Ascending aorta (tissue), 2 donors: ENCODE measurements at places on chromosomes 13 and 19.

DNA sequence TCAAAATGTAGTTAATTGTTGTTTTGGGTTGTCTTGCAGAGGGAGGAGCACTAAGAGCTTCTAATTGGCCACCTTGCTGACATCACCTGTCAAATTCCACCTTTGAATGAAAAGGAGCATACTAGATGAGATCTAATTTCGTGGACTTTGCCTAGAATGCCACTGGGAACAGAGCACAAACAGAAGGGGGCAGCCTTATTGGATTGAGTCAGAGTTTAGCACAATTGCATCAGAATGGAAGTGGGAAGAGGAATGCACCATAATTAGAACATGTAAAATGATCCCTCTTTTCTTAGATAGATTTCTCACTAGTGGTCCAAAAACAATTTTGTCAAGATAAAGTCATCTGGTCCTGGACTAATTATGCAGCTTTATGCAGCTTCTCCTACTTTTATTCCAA lies 1552.2 kb downstream of the PCDH9 start:
- DNase-seq, result no peak

- no peak for DNase-seq
These were observed 88.4 kb upstream of the ZNF492 start for GRCh38 chr19:22545751-22546150.

DNA sequence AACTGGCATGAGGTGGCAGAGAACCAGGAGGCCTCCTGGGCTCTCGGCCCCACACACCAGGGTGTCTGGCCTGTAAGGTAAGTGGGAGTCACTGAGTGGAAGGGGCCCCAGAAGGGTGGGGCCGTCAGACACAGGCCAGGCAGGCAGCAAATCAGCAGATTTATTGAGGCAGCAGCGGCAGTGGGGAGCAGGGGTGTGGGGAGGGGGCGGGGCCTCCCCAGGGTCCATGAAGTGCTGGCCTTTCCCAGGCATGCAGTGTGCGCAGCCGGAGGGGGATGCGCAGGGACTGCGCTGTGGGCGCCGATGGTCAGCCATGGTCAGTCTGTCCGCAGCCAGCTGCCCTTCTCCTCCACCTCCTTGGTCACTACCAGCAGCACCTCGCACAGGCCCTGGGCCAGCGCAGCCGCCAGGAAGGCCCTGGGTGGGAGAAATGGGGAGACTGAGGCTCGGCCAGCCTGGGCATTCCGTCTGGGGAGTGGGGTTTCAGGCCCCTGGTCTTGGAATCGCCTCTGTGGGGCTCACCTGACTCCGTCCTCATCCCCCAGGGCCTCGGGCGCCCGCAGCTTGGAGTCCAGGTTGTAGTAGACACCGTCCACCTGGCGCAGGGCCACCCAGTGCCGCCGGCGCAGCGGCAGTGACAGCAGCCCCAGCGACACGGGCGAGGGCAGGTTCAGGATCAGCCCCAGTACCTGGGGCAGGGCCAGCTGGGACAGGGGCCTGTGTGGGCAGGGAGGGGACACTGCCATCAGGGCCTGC lies 5.0 kb downstream of the JOSD2 start:
- no peak for DNase-seq

DNA sequence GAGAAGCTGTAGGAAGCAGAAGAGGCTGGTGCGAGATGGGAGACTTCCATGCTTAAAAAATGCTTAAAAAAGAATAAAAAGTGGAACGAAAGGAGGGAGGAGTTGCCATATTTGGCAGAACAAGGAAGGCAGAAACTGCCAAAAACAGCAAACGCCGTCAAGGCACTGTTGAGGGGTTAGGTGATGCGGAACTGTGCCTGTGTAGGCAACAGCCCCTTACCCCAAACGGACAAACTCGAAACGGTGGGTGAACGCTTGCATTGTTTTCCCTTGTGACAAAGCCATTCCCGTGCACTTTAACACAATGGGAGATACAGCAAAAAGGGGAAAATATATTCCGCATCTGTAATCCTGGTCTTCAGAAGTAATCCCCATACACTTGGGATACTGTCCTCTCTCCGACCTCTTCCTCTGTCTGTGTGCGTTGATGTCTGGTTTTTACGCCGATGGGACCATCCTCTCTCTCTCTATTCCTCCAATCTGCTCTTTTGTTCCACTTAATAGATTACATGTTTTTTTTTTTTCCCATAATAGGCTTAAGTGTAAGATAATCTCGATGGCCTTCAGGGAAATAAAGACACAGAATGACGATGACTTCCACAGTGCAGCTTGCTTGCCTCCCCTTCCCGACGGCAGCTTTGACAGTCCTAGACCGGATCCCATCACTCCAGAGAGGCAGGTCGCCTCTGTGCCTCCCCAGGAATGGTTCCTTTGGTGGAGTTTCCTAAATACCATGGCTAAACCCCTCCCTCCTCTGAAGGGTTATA lies 132.7 kb upstream of the RNF113B start:
- DNase-seq, result no peak

- DNase-seq, result no peak
These were observed 384.3 kb downstream of the HS6ST3 start for GRCh38 chr13:96474181-96474557.

DNA sequence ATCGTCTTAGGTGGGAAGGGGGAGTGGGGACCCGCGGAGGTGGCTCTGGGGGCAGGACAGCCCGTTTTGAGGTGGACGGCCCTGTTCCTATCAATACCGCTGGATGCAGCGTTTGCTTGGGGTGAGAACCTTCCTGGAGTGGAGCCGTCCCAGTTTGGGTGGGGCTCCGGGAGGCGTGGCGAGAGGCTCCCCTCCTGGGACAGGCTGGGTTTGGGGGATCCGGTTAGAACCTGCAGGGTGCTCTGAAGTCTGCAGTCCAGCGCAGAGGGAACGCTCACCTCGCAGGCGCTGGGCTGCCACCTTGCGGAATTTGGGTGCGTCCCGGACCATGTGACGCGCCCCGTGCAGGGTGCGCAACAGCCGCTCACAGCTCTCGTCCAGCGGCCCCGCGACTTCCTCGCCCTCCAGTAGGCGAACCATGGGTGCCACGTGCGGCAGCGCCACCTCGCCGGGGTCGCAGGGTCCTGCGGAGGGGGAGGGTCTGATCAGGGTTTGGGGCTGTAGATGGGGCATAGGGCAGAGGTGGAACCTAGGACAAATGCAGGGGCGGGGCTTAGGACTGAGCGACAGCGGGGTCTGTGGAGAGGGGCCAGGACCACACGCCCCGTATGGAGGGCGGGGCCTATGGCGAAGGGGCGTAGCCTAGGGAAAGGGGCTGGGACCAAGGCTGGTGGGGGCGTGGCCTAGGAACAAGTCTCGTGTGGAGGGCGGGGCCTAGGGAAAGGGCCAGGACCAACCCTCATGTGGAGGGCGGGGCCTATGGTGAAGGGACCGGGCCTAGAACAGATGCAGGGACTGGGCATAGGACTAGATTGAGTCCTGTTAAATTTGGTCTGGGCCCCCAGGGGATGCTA lies 13.8 kb downstream of the SH2D3A start:
- no peak for DNase-seq

GRCh38 chr19:3119693-3120380 lies 16.0 kb upstream of the GNA15 start:
- no peak for DNase-seq

DNA sequence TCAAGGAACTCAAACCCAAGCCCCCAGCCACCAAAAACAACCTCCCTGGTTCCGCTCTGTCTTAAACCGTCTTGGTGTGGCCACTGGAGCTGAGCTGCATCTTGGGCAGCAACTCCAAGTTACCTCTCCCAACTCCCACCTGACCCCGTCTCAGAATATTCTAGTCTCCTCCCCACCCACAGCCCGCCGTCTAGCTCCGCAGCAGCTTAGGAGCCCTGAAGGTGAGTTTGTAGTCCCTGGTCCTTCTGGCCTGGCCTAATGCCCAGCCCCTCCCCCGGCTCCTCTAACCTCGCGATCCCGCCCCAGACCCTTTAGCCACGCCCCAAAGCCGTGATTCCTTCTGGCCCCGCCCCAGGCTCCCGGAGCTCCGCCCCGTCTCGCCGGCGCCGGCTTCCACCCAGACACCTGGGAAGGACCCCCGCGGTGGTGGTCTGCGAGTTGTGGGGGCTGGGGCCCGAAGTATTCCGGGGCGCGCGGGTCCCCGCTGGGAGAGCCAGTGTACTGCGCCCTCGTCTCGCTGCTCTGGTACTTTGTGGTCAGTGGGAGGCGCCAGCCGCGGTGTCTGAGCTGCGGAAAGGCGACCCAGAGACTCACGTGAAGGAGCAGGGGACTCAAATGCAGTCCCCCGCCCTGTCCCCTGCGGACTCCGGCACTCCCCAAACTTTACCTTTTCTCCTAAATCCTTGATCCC lies 2.5 kb upstream of the LHB start:
- no peak for DNase-seq

DNA sequence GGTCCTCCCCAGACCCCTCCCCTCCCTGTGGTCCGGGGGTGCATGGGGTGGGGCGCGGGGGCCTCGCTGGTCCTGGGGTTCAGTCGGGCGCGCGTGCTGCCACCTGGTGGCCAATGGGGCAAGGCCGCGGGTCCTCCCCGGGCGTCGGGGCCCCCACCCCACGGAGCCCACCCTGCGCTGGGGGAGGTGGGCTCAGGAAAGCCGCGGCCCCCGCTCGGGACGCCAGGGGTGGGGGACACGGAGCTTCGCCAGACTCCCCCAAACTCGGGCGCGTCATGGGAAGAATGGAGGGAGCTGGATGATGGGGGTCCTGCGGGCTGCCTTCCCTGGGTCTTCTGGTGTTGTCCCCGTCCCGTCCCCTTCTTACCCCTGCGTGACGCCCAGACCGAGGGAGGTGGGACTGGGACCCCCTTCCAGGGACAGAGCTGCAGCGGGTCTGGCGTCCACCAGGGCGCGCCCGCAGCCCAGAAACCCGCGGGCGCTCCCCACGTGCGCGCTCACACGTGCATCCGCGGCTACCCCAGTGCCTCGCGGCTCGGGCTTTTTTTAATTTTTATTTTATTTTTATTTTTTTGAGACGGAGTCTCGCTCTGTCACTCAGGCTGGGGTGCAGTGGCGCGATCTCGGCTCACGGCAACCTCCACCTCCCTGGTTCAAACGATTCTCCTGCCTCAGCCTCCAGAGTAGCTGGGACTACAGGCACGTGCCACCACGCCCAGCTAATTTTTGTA lies 19.8 kb upstream of the TCF3 start:
- no peak for DNase-seq

DNA sequence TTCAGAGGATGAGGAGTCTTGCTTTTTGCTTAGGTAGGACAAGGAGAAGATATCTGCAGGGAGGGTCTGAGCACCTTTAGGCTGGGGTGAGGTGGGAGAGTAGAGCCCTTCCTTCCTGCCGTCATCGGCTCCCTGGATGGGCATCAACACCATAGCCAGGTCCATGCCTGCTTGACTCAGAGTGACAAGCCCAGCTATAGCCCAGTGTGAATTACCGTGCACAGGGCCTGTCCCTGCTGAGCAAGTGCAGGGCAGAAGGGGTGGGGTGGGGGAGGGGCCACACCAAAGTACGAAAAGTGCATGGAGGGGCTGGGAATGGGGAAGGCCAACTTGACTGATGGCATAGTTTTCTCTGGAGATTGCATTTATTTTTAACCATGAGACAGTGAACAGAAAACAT lies 30.3 kb upstream of the RNF113B start:
- DNase-seq, result no peak

DNA sequence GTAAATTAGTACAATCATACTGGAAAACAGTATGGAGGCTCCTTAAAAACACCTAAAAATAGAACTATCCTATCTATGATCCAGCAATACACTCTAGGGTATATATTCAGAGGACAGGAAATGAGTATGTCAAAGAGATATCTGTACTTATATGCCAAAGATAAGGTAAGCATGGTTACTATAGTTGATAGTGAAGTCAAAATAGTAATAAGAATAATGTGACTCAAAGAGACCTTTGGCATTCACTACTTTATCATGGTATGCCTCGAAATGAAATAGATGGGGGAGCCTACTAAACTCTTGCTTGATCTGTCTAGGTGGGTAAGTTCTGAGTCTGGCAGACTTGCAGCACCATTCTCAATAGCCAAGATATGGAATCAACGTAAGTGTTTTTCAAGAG lies 30.3 kb downstream of the FXYD5 start:
- DNase-seq, result no peak

DNA sequence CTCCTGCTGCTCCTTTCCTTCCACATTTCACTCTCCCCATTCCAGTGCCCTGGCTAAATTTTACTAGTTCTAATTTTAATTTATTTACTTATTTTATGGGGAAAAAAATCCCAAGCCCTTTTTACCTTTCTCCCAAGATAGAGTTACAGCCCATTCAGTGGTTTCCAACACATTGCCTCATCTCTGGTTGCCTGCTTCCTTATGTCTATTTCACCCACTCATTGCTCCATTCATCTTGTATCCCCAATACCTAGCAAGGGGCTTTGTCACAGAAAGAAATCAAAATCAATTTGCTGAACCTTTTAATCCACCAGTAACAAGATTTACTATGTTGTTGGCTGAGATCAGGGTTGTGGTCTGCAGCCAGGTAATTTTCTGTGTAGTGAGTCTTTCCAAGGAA lies 55.9 kb downstream of the LHFPL6 start:
- no peak for DNase-seq

DNA sequence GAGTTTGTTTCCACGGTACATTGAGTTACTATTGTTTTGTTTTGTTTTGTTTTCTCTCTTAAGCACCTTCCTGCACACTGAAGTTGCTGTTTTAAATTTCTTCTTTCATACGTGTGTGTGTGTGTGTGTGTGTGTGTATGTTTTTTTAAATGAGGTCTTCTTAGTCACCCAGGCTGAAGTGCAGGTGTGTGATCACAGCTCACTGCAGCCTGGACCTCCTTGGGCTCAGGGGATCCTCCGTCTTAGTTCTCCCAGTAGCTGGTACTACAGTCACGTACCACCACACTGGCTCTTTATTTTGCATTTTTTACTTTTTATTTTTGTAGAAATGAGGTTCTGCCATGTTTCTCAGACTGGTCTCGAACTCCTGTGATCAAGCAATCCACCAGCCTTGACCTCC lies 20.8 kb upstream of the ZNF429 start:
- DNase-seq, result no peak

DNA sequence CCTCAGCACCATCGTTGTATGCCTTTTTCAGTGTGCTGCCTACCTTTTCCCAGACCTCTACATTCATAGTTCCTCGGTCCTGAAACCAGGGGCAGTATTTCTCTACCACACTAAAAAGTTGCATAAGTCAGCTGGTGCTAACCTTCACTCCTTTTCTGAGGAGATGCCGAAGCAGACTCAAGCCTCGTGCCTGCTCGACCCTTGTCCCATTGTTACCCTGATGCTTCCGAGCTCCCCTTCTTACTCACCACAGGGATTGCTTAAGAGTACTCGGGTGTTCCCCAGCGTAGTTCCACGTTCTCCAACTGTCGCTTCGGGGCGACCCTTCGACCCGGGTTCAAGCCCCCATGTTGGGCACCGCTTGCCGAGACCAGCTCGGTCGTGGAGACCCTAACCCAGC lies 19.0 kb upstream of the IL17D start:
- DNase-seq, result no peak

DNA sequence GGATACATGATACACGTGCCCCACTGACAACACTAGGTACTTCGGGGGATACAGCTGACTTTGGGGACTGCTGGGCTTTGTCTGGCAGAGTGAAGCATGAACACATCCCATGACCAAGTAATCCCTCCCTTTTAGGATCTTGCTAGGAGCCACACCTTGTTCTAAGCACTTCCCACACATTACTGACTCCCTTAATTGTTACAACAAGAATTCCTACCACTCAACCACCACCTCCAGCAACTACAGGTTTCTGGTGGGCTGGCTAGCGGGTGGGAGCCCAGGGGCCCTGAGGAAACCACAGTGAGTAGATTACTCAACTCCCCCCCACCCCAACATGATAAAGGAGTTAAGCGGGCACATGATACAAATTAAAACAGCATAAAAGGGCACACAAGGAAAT lies 7.2 kb upstream of the SLC35E1 start:
- no peak for DNase-seq
